ENCODE measurements at places on chromosomes 7 and 10. TPM values are rescaled to one million over a fixed set of nuclear protein-coding genes. Genes with fewer than 3 reads are reported as not detected.

Gene MKLN1
- polyA plus RNA-seq, result 14.8 TPM

Gene PTPRZ1
- 1.5 TPM for polyA plus RNA-seq

DNA sequence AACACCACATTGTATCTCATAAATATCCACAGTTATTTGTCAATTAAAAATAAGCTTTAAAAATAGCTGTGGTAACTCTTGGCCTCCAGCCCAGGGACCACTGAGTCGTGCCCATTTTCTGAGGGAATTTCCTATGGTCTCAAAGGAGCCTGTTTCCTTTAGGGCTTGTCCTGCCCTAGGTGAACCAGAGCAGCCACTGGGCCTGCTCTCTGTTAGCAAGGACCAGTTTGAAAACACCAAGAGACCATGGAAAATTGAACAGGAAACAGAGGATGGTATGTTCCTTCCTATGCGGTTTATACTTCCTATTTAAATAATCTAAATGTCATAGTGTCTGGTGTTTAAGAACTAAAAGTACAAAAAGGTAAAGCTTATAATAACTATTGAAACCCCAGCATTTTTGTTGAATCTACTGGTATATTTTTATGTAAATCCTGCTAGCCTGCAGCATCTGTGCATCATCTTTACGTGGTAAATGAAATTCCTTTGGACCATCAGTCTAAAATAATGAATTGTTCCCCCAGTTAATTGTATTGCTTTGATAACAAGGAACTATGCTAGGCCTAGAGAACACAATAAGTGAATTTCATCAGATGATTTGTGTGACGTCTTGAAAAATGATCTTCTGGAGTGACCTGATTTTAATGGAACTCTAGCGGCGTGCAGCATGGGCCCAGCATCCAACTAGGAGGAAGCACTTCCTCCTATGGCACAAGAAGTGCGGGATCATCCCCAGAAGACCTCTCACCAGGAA, 333.7 kb downstream of the GFRA1 start:
- no peak for DNase-seq

- no peak for DNase-seq
Measured at GRCh38 chr7:106795877-106796231, 69.2 kb upstream of the PIK3CG start.

GRCh38 chr10:72081210-72081609, 7.1 kb downstream of the SPOCK2 start:
- no peak for DNase-seq
